Thoracic aorta (tissue), 2 donors: ENCODE measurements at places on chromosomes 1 and 21.

GRCh38 chr1:197096137-197096536 is 29.1 kb upstream of the F13B start:
- H3K4me3 ChIP-seq = no peak overlapping the region
- H3K4me1 ChIP-seq = no peaks in the 10 kb centered on the region
- H3K27ac ChIP-seq = no peak overlapping the region
- H3K36me3 ChIP-seq = no peaks in the 10 kb centered on the region

DNA sequence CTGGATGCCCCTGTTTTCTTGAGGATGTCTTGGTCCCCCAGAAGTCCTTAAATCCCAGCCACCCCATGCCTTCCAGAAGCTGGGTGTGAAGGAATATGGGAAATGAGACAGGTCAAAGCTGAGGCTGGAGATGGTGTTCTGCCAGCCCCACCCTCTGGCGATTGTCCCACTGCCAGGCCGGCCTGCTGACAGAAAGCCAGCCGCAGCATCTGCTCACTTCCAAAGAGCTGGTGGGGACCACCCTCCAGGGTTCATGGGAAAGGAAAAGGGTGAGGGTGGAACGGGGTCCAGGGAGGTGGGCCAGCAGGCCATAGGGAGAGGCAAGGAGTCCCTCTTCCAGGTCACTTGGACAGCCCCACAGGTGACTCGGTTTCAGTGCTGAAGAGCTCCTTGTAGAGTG is 1.9 kb upstream of the LINGO4 start:
- no peaks in the 10 kb centered on the region for H3K4me1 ChIP-seq
- no peaks in the 10 kb centered on the region for H3K36me3 ChIP-seq
- DNase-seq = no peak
- H3K27ac ChIP-seq = no peak overlapping the region
- no peak overlapping the region for H3K4me3 ChIP-seq

- H3K27ac ChIP-seq = no peak overlapping the region
- no peaks in the 10 kb centered on the region for H3K4me1 ChIP-seq
- DNase-seq = no peak
- H3K27me3 ChIP-seq = no peaks in the 10 kb centered on the region
Observed at GRCh38 chr1:175422156-175422555, 229.6 kb upstream of the KIAA0040 start.

- H3K27ac ChIP-seq = no peak overlapping the region
- no peak overlapping the region for H3K4me3 ChIP-seq
- no peaks in the 10 kb centered on the region for H3K27me3 ChIP-seq
- H3K36me3 ChIP-seq = no peaks in the 10 kb centered on the region
- DNase-seq = no peak
- no peaks in the 10 kb centered on the region for H3K4me1 ChIP-seq
Observed at GRCh38 chr1:184072376-184072775, 20.8 kb downstream of the TSEN15 start.

- H3K27ac ChIP-seq = no peak overlapping the region
- H3K4me1 ChIP-seq = no peaks in the 10 kb centered on the region
- no peak overlapping the region for H3K4me3 ChIP-seq
- H3K27me3 ChIP-seq = no peaks in the 10 kb centered on the region
- no peak for DNase-seq
- no peaks in the 10 kb centered on the region for H3K36me3 ChIP-seq
Observed at GRCh38 chr1:91428182-91428798, 23.7 kb upstream of the HFM1 start.

DNA sequence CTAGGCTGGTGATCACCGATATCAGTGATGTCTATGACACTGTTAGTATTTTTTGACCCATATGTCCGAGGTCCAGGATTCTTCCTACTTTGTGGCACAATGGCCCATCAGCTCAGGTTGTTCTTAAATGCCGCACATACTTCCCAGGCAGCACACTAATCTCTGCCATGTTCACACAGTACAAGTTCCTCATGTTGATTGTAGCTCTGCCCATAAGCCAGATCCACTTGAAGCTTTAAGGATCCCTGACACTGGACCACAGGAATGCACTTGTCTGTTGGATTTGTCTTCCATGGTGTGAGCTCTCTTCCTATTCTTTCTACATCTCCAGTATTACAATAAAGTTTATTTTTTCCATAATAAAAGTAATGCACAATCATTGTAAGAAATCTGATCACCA is 69.5 kb downstream of the DDX20 start:
- H3K27ac ChIP-seq = no peak overlapping the region
- no peaks in the 10 kb centered on the region for H3K36me3 ChIP-seq
- H3K27me3 ChIP-seq = no peaks in the 10 kb centered on the region
- DNase-seq = no peak
- H3K4me1 ChIP-seq = no peaks in the 10 kb centered on the region

GRCh38 chr1:224739997-224740684 is 124.0 kb downstream of the CNIH3 start:
- H3K36me3 ChIP-seq = no peaks in the 10 kb centered on the region
- H3K4me1 ChIP-seq = no peaks in the 10 kb centered on the region
- H3K27ac ChIP-seq = no peak overlapping the region
- DNase-seq = no peak
- no peak overlapping the region for H3K4me3 ChIP-seq

- peaks cover 9% of the 10 kb centered on the region for H3K4me1 ChIP-seq
- DNase-seq = no peak
- H3K36me3 ChIP-seq = no peaks in the 10 kb centered on the region
Observed at GRCh38 chr21:28723646-28724045, 269.0 kb downstream of the LTN1 start.

- no peaks in the 10 kb centered on the region for H3K4me1 ChIP-seq
- no peak for DNase-seq
- no peaks in the 10 kb centered on the region for H3K27me3 ChIP-seq
- no peak overlapping the region for H3K27ac ChIP-seq
- H3K36me3 ChIP-seq = no peaks in the 10 kb centered on the region
- H3K4me3 ChIP-seq = no peak overlapping the region
Observed at GRCh38 chr1:166699613-166700012, 139.7 kb upstream of the POGK start.

- no peak for DNase-seq
- no peak overlapping the region for H3K4me3 ChIP-seq
- no peaks in the 10 kb centered on the region for H3K36me3 ChIP-seq
- H3K27ac ChIP-seq = no peak overlapping the region
- H3K27me3 ChIP-seq = no peaks in the 10 kb centered on the region
Observed at GRCh38 chr21:42319851-42320572, 4.8 kb upstream of the TFF3 start.

- H3K27me3 ChIP-seq = no peaks in the 10 kb centered on the region
- DNase-seq = no peak
- no peaks in the 10 kb centered on the region for H3K36me3 ChIP-seq
- no peak overlapping the region for H3K27ac ChIP-seq
- H3K4me1 ChIP-seq = no peaks in the 10 kb centered on the region
- H3K4me3 ChIP-seq = no peak overlapping the region
Observed at GRCh38 chr1:224873434-224874369, 55.8 kb upstream of the DNAH14 start.

GRCh38 chr1:67802565-67802964 is 30.7 kb downstream of the GNG12 start:
- no peaks in the 10 kb centered on the region for H3K36me3 ChIP-seq
- peaks cover 38% of the 10 kb centered on the region for H3K4me1 ChIP-seq
- no peak overlapping the region for H3K4me3 ChIP-seq
- H3K27me3 ChIP-seq = no peaks in the 10 kb centered on the region
- DNase-seq = no peak

DNA sequence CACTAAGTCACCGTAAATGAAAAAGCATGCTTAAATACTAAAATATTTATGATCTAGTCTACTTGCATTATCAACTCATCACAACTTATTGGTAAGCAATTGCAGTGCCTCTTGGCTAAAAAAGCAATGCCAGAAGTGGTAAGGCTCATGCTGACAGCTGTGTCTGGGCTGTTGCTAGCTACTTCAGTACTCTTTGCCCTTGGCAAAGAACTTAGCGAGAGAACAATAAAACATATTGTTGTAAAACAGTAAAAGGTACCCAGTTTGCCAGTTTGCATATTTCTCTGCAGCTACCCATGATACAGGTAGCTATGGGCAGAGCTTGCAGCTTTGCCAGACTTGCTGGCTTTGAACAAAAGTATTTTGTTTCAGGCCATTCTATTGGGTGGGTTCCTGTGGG is 73.1 kb downstream of the ATP6V1G3 start:
- H3K4me3 ChIP-seq = no peak overlapping the region
- no peak for DNase-seq
- no peaks in the 10 kb centered on the region for H3K4me1 ChIP-seq
- H3K27ac ChIP-seq = no peak overlapping the region

GRCh38 chr1:160363951-160364735 is 2.7 kb upstream of the NHLH1 start:
- no peak for DNase-seq
- H3K36me3 ChIP-seq = no peaks in the 10 kb centered on the region
- H3K27me3 ChIP-seq = no peaks in the 10 kb centered on the region

DNA sequence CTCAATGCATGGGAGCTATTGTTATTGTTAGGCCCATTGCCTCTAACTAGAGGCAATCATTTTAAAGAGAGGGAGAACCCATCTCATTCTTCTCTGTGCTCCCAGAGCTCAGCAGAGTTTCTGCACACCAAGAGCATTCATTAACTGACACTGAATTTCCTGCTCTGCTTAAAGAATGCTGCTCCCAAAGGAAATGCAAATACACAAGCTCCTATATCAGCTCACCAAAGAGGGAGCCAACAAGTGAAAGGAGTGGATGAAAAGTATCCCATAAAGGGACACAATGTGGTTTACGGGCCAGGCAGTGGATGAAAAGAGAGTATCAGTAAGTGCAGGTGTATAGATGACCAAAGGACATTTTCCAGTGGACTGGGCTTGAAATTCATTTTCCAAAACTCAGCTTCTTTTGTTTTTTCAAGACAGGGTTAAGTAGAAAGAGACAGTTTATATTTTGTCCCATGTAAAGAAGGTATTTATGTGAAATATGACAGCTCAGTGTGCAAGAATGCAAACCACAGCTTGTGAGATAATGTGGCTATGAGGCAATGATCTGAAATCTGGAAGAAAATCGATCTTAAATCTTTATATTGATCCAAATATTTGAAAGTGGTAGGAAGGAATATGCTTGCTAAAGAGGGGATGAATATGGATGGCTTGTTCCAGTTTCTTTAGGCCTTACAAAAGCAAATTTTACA is 207.7 kb upstream of the CAMK1G start:
- H3K4me3 ChIP-seq = no peak overlapping the region
- DNase-seq = no peak
- H3K27ac ChIP-seq = no peak overlapping the region
- no peaks in the 10 kb centered on the region for H3K27me3 ChIP-seq

DNA sequence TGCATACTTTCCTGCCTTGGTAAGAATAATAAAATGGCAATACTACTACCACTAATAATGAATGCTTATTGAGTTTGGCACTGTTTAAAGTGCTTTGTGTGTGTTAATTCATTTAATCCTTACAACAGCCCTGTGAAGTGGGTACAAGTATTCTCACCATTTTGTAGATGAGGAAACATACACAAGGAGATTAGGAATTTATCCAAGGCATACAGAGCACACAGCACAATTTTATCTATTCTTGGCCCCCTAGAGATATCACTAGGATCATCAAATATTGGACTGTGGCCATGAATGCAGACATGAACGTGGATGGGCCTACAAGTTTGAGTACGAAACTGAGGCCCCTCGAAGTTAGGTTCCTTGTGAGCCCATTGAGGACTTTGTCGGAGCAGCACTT is 39.5 kb downstream of the TENT5C start:
- no peaks in the 10 kb centered on the region for H3K27me3 ChIP-seq
- H3K36me3 ChIP-seq = no peaks in the 10 kb centered on the region
- peaks cover 12% of the 10 kb centered on the region for H3K4me1 ChIP-seq
- no peak overlapping the region for H3K4me3 ChIP-seq
